ENCODE measurements at places on chromosomes 1 and 21.

GRCh38 chr1:169753549-169753948 is 19.7 kb upstream of the SELE start:
- DNase-seq, result no peak

DNA sequence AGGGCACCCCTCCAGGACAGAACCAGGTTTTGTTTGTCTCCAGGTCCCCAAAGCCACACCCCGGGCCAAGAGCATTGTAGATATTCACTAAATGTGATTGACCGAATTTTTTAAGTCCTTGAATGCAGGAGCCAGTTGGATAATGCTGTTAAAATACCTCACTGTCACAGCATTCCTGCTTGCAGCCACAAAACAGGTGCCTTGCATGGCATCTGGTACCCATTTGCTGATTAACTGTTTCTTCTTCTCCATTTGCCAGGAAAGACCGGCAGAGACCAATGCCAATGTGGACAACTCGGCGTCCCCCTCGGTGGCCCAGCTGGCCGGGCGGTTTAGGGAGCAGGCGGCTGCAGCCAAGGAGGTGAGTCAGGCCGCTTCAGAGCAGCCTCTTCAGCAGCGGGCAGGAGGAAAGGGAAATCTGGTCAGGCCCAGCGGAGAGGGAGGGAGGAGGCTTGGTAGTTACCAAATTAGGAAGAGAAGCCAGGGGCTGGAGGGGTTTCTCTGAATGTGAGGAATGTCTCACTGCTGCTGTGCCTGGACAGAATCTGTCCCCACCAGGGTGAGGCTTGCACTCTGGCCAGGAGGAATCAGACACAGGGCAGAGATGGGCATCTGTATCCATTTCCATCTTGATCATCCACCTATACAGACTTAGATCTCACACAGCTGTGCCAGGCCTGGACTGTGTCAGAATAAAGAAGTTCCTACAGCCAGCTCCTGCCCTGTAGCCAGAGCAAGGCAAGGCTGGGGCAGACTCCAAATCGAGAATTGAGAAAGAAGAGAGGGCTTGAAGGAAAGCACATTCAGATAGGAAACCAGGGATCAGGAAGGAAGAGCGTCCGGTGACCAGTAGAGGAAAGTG is 37.9 kb upstream of the MPZL1 start:
- DNase-seq, result no peak

DNA sequence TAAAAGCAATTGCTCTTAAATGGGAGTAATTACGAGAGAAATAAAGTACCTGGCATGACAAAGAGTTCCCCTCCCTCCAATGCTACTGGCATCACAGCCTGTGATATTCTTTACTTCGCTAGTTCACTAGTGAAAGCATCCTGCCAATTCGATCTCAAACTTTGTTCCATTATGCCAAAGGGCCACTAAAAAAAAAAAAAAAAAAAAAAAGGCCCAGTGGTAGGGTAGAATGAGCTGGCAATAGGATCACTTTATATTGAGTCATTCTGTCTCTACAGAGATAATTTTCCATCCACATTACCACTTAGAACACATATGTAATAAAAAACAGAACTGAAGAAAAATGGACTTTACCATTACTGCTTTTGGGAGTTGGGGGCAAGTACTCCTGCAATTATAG is 11.2 kb downstream of the PUM1 start:
- DNase-seq, result peak; percentile 48

DNA sequence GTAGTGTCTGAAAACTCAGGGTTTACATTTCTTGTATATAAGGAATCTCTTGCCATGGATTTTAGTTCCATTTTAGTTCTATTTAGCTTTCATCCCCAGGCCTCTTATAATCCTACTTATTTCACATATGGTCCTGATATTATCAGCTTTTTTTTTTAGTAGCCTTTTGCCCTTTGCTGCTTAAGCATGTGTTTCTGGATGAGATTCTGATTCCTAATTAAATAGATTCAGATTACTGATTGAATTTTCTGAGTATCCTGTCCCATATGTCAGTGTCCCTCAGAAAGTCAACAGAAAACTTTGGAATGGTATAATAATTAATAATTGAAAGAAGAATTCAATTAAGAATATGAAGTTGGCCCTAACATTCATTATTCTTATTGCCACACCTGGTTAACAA is 134.7 kb upstream of the HOOK1 start:
- DNase-seq, result no peak

- DNase-seq, result peak; percentile 45
These were observed 49.2 kb upstream of the PAX7 start for GRCh38 chr1:18581420-18581880.

- DNase-seq, result no peak
These were observed 9.5 kb downstream of the SCCPDH start for GRCh38 chr1:246733704-246734103.

Measured in activated CD4-positive, alpha-beta T cell treated with anti-CD3 and anti-CD28 coated beads, Interleukin-10, Interleukin-2, amounts not matched to agents 100 ng/mL and 50 ng/mL, durations not matched to agents 16 hours and 8 hours (primary cell).